ENCODE measurements at places on chromosomes 2 and 18.

- no peak for DNase-seq
These were observed 736.6 kb upstream of the GCFC2 start for GRCh38 chr2:76447294-76447693.

DNA sequence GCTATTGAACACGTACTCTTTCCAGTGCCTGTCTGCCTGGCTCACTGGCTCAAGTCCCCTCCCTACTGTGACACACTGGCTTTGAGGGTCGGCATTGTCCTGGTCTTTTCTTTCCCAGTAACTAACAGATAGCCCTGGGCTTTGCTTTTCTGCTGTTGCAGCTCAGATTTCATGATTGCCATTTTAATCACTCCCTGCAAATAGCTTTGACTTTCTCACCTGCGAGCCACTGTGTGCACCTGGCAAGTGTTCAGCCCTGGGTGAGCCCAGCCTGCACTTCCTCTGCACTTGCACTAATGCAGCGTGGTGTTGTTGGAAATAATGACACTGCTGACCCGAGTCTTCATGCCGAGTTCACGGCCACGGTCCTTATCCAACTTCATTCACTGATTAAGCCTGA, 52.9 kb downstream of the DCDC2C start:
- DNase-seq: peak; percentile 28

- DNase-seq: no peak
These were observed 20.4 kb downstream of the MROH2A start for GRCh38 chr2:233798335-233799086.

DNA sequence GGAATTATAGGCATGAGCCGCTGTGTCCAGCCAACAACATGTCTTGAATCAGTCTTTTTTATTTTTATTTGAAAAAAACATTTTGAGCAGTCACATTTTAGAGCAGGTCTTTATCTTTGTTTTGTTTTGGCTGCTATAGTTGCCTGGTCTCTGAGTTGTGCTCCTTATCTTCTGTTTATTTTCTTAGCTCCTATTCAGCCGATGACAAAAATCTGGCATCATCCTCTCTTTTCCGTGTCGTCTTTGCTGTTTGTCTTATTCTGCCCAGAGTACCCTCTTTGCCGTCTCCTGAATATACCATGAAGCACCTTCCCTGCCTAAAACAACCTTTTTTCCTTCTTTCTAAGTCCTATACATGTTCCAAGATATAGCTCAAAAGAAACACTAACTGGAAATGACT, 201.1 kb downstream of the THSD7B start:
- no peak for DNase-seq

GRCh38 chr2:219223831-219224610, 5.3 kb upstream of the ABCB6 start:
- DNase-seq: no peak

GRCh38 chr2:46547223-46548102, 68.1 kb downstream of the TMEM247 start:
- no peak for DNase-seq

- no peak for DNase-seq
These were observed 60.8 kb upstream of the STAM2 start for GRCh38 chr2:152236191-152236925.

GRCh38 chr2:219460424-219460926, 25.8 kb downstream of the SPEG start:
- peak; percentile 74 for DNase-seq

DNA sequence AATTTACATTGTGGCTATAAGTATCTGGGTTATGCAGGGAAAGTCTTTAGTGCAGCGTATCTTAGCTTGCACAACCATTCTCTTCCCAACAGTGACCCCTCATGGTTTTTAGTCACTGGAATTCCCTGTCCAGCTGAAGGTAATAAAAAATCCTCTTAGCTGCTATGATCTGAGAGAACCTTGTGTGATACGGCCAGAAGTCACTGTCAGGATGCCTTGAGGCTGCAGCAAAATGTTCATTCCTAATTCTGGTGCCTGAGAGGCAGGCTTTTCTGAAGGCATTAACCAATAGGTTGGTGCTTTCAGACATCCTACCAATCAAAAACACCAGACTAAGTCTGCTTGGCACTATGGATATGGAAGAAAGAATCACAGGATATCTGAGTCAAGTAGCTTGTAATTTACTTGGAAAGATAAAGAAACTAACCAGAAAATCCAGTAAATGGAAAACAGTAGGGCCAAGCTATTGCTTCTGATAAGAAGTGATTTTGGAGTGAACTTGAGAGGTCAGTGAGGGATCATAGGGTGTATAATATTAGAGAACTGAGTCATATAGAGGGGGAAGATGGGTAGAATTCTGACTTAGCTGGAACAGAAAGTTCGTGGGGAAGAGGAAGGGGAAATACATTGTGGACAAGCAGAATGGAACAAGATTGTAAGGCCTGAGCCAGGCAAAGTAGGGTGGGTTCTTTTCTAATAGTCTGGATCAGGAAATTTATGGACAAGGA, 89.0 kb upstream of the SLC14A2 start:
- peak; percentile 81 for DNase-seq

- DNase-seq: peak; percentile 45
These were observed 883 bp upstream of the EHBP1 start for GRCh38 chr2:62704654-62705006.

GRCh38 chr18:456361-457139, 44.0 kb downstream of the COLEC12 start:
- no peak for DNase-seq

DNA sequence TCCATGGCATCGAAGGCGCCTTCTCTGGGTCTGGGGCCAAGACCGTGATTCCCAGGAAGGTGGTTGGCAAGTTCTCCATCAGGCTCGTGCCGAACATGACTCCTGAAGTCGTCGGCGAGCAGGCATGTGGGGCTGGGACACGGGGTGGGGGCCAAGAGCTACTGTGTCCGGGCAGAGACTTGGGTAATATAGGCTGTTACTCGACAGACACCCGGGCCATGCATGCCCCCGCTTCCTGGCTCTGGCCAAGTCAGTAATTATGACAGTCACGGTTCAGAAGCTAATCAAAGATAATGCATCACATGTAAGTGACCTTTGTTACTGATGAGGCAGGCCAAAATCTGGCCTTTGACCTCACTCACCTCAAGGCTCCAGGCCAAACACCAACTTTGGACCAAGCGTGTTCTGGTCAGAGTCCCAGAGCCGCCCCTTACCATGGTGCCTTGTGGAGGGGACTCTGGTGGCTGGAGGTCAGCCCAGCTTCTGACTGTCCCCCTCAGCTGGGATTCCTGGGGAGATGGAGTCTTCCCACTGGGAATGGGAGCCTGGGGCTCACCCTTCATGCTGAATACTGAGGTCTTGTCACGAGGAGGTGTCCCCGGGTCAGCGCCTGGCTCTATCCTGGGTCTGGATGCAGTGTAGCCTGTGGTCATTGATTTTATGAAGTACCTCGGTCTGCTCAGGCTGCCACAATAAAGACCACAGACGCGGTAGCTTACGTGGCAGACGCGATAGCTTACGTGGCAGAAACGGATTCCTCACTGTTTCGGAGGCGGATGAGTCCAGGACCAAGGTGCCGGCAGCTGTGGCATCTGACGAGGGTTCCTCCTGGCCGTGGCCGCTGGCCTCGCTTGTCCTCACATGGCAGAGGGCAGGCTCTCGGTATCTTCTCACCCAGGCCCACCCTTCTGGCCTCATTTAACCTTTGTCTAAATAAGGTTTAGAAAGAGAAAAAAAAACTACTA, 17.7 kb upstream of the CNDP1 start:
- no peak for DNase-seq

DNA sequence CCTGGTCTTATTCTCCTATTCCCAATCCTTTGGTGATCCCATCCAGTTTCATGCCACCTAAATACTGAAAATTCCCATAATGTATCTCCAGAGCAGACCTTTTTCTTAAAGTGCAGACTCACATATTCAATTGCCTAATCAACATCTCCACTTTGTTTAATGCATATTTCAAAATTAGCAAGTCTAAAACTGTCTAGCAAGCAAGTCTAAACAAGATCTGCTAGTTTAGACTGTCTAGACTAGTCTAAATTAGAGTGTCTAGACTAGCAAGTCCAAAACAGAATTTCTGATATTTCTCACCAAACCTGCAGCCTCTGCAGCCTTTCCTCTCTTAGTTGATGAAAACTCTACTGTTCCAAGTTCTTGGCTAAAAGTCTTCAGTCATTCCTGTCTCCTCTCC, 44.6 kb downstream of the THUMPD2 start:
- DNase-seq: no peak

DNA sequence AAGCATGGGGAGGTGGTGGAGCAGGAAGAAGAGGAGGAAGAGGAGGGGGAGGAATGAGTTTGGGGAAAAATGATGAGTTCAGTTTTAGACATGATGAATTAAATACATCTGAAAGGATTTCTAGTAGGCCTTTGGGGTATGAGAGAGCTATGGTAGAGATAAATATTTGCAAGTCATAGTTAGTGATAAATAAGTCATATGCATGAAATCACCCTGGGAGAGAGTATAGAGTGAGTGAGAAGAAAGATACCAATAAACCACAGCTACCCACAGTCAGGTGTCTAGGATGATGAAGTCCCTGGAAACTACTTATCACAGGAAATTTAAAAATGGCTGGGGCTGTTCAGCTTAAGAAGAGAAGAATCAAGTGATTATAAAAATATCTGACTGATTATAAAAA, 240.5 kb downstream of the RDH14 start:
- DNase-seq: no peak

GRCh38 chr2:145284551-145284950, 764.6 kb upstream of the ZEB2 start:
- no peak for DNase-seq

GRCh38 chr2:157777427-157777826, 98.7 kb downstream of the ACVR1 start:
- DNase-seq: peak; percentile 29

- DNase-seq: no peak
These were observed 215.1 kb upstream of the TRIB2 start for GRCh38 chr2:12501469-12502158.

- DNase-seq: no peak
These were observed 594 bp downstream of the RAD51AP2 start for GRCh38 chr2:17517481-17518211.

DNA sequence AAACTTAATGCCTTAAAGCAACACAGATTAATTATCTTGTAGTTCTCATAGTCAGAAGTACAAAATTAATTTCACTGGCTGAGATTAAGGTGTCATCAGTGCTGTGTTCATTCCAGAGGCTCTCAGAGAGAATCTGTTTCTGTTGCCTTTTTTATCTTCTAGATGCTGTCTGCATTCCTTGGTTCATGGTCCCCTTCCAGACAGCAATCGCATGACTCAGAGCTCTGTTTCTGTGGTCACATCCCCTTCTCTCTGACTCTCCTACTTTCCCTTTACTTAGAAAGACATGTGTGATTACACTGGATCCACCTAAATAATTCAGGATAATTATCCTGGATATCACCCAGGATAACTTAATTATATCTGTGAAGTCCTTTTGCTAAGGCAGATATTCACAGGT, 148.6 kb downstream of the MAIP1 start:
- no peak for DNase-seq

GRCh38 chr2:105919826-105920225, 175.1 kb downstream of the NCK2 start:
- DNase-seq: no peak

- no peak for DNase-seq
These were observed 45.6 kb downstream of the NEB start for GRCh38 chr2:151688719-151689118.

DNA sequence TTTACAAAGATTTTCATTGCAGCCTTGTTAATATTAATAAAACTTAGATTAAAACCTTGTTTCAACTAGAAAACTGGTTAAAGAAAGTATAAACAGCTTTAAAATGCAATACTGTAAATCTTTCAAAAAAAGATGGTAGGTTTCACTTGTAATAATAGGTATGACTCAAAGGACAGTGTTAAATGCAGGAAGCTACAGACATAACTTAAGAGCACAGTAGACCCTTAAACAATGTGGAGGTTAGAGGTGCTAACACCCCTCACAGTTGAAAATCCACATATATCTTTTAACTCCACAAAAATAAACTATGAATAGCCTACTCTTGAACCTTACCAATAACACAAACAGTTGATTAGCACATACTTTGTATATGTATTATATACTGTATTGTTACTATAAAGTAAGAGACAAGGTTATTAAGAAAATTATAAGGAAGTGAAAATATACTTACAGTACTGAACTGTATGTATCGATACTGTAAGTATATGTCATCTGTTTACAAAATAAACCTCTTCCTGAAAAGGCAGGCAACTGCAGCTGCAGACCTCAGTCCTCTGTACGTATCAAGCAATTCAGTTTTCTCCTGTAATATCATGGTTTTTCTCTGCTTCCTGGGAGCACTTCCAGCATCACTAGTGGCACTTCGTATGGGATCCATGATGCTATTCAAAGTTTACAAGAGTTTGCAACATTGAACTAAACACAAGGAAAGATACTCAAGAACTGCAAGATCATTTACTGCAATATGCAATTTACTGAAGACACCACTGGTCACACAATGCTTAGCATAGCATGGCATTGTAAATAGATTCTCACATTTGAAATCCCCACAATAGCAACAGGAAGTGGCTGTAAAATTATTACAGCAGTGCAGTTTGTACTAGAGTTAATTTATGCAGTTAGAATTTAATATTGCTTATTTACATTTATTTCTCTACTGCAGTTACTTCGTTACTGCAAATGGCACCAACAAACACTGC, 610.5 kb upstream of the LRRTM4 start:
- DNase-seq: no peak

DNA sequence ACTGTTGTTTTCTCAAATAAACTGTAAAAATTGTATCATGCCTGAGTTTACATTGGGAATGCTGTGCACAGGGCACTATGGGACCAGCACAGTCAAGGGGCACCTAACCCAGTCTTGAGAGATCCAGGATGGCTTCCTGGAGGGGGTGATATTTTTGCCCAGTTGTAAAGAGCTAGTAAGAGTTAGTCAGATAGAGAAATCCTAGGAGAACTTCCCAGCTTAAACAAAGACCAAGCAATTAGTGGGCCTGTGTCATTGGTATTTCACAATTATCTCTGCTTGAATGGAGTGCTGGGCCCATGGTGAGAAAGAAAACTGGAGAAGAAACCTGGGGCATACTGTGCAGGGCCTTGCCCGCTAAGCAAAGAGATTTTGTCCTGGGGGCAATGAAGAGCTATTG, 12.2 kb downstream of the XDH start:
- DNase-seq: no peak

DNA sequence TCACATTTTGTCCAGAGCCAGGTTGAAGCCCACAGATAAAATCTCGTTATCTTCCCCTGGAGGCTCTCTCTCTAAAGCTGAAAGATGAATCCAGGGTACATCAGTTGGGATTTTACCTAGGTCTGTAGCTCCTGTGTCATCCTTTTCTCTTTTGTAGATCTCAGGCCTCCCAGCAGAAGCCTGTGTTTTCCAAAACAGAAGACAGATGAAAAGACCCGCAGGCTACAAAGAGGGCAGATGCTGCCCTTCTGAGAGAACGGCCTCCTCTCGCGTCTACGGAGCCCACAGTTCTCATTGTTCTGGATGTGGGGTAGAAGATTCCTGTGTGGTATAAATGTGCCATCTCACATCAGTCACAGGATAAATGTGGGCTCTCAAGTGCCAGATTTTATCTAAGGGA, 139.5 kb downstream of the SUCLG1 start:
- no peak for DNase-seq

DNA sequence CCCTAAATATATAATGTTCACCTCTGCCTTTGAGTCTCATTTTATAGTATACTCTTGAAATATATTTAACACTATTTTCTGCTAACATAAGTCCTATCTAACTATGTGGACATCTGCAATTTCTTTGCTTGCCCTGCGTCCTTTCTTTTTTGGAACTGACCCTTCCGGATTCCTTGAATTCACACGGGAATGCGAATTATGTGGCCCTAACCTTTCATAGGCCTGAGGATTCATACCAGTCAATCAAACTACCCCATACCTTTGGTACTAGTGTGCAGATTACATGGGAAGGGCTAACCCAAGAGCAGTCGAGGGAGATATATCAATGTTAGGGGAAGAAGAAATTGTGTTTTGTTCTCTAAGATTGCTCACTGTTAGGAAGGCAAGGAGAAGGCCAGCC, 56.4 kb downstream of the NRXN1 start:
- no peak for DNase-seq
